GM04504 (cell line): ENCODE measurements at places on chromosomes 6 and 20.
A peak's percentile ranks its signal among the peaks of the same experiment; 100 is the strongest.

DNA sequence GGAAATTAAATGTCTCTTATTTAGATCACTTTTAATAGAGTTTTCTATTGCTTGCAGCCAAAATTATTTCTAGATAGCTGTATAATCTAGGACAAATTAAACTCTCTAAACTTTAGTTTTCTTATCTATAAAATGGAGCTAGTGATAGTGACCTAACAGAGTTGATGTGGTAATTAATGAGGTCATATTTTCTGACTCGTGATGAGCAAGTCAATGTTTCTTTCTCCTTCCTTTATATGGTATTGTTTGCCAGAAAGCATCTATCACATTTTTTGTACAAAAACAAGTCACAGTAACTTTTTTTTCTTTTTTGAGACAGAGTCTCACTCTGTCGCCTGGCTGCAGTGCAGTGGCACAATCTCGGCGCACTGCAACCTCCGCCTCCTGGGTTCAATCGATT, 267.7 kb downstream of the FARS2 start:
- DNase-seq, result no peak

GRCh38 chr6:169499848-169500247, 202.0 kb downstream of the WDR27 start:
- DNase-seq, result no peak

DNA sequence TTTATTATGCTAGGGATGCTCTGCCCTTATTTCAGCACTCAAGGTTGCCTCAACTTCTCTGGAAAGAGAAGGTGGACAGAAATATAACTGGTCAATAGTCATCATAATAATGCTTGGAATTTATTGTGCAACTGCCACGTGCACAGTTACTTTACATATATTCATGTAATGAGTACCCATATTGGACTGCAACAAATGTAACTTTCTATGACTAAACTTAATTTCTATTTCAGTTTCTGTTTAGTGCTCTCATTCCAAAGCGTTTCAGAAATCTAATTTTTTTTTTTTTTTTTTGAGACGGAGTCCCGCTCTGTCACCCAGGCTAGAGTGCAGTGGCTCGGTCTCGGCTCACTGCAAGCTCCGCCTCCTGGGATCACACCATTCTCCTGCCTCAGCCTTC, 28.3 kb upstream of the CD83 start:
- DNase-seq, result no peak

GRCh38 chr6:105501826-105502344, 99.0 kb upstream of the PREP start:
- DNase-seq, result no peak

- DNase-seq, result no peak
These were observed 24.6 kb downstream of the DSTN start for GRCh38 chr20:17594443-17594842.

- no peak for DNase-seq
These were observed 502.4 kb upstream of the PTCHD4 start for GRCh38 chr6:48613231-48613949.

DNA sequence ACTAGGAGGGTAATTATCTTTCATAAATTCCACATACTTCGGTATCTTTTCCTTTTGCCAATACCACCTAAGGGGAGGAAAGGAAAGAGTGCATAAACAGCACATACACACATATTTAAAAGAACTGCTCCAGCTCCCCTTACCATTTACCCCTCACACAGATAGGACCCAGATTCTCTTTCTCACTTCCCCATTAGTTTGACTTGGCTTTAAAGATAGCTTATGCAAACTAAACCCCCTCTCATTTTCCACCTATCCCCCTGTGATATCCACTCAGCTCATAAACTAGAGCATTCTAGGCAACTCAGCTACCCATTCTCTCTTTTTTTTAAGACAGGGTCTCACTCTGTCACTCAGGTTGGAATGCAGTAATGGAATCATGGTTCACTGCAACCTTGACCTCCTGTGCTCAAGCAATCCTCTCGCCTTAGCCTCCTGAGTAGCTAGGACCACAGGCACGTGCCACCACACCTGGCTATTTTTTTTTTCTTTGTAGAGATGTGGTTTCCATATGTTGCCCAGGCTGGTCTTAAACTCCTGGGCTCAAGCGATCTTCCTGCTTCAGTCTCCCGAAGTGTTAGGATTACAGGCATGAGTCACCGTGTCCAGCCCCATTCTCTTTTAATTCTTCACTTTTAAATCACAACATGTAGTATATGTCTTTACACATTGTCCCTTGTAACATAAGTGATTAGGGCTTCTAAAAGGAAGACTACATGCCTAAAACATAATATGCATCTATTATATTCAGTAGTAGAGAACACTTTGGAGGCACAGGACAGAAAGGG, 4.0 kb downstream of the FUCA2 start:
- no peak for DNase-seq

- no peak for DNase-seq
These were observed 55.1 kb downstream of the JAG1 start for GRCh38 chr20:10618611-10619245.

GRCh38 chr6:30819297-30819917, 64.9 kb upstream of the DDR1 start:
- DNase-seq, result no peak

DNA sequence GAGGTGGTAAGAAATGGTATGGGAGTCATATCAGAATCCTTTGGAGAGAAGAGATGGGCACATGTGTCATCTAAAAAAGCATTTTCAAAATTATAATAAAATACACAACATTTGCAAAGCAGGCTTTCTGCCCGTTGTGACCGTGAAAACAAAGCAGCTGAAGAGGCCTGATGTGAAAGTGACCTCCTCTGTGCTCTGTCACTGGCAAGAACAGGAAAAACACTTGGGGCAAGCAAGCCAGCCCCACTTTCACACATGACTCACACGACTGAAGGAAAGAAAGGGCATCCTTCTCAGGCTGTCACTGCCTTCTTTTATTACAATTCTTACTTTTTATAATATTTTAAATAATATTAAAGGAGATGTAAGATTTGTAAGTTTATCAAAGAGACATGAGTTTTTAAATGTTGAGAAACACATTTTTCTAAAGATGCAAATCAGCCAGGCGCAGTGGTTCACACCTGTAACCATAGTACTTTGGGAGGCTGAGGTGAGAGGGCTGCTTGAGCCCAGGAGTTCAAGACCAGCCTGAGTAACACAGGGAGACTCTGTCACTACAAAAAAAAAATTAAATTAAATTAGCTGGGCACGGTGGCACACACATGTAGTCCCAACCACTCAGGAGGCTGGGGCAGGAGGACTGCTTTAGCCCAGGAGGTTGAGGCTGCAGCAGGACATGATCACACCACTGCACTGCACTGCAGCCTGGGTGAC, 143.7 kb downstream of the BTBD9 start:
- DNase-seq, result no peak

DNA sequence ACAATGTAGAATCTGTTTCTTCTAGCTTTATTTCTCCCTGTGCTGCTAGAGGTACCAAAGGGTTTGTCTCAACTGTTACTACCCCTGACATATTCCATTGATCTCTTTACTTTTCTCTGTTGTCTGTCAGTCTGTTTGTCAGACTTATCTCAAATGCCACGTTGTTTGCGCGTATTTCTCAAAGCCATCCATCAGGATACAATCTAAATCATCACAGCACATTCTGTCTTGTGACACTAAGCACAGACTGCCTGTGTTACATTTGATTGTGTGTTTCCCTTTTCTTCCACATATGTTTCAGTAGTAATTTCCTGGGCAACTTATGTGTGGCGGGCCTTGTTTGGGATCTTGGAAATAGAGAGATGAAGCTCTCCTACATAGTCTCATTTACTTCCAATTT, 30.2 kb upstream of the SERINC3 start:
- no peak for DNase-seq

GRCh38 chr20:7836076-7836475, 104.2 kb downstream of the HAO1 start:
- DNase-seq, result no peak

DNA sequence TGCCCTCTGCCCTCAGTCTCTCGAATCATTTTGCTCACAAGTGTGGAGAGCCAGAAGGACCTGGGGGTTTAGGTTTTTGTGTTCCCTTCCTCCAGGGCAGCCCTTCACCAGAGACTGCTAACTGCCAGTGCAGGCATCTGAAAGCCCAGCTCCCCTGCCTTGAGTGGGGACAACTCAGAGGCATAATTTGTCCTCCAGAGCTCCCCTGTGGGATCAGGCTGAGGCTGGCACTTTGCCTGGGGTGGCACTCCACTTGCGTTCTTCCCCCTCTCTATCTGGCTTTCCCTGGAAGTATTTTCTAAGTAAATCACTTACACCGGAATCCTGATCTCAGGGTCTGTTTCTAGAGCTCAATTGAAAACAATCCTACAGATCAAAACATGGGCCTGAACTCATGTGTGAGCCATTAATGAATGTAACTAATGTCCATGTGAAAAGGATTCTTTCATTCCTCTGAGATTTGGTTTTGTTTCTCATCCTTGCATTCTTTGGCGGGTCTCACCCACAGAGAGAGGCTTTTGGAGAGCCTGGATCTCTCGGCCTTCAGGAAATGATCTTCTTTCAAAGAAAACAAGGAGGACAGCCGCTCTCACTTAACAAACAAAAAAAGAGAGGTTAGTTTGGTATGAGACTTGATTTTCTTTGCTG, 125.7 kb upstream of the RIPOR2 start:
- peak; percentile 44 for DNase-seq

GRCh38 chr6:53103993-53104675, 38.9 kb downstream of the FBXO9 start:
- DNase-seq, result no peak

DNA sequence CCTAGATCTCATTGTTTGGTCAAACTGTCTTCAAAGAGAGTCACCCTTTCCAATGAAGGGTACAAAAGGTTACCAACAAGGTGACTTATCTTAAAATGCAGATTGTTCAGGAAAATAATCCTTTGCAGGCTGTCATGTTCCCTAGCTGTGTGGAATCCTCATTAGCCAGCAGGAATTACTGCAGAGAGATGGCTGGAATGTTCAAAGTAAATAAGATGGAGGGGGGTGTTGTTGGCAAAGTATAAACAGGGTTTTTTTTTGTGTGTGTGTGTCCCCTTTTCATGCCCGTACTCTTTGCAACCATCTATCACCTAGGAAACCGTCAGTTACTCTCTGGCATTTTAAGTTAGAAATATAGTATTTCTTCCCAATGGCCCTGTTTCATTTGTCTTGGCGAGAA, 6.5 kb downstream of the NEDD9 start:
- no peak for DNase-seq

GRCh38 chr20:32636283-32636682, 37.5 kb downstream of the C20orf203 start:
- DNase-seq, result no peak

- DNase-seq, result no peak
These were observed 68.8 kb downstream of the UTRN start for GRCh38 chr6:144353871-144354314.

DNA sequence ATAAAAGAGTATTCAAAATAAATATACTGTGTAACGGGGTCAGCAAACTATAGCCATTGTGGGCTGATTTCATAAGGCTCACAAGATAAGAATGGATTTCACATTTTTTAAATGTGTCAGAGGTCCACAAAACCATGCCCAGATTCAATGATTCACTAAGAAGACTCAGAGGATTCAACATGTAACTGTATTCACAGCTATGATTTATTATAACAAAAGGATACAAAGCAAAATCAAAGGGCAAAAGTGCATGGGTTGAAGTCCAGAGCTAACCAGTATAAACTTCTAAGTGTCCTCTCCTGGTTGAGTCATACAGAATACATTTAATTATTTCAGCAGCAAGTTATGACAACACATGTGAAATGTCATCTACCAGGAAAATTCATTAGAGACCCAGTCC, 49.2 kb downstream of the TBC1D32 start:
- DNase-seq, result peak; percentile 56

GRCh38 chr20:25299806-25300205, 51.9 kb downstream of the PYGB start:
- DNase-seq, result no peak

- DNase-seq, result no peak
These were observed 394.6 kb upstream of the JARID2 start for GRCh38 chr6:14851281-14851680.

- peak; percentile 3 for DNase-seq
These were observed 1.3 kb downstream of the EPPIN start for GRCh38 chr20:45545754-45546453.

GRCh38 chr6:164097056-164097455, 682.5 kb downstream of the QKI start:
- no peak for DNase-seq
